Left lung (tissue), 14 donors: ENCODE measurements at places on chromosomes 4 and X.

GRCh38 chr4:115325836-115326235 is 212.4 kb upstream of the NDST4 start:
- no peak for DNase-seq

GRCh38 chr4:88985088-88985773 is 71.8 kb downstream of the FAM13A start:
- DNase-seq = no peak

DNA sequence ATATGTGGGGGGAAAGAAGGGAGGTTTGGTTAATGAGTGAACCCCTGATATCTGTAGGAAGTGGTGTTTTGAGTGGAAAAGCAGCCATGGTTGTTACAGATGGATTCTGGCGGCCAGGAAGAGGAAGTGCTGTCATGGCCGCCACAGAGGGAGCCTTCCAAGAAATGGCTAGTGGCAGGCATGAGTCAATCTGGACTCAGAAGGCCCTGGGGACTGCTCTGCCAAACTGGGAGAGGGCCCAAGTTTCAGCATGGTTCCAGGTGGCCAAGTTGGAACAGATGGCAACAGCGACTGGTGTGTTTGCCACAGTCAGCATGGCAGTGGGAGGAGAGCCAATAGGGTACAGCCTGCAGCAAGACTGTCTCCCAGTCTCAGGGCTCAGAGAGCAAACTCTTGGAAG is 32.5 kb downstream of the ETDB start:
- DNase-seq = no peak

DNA sequence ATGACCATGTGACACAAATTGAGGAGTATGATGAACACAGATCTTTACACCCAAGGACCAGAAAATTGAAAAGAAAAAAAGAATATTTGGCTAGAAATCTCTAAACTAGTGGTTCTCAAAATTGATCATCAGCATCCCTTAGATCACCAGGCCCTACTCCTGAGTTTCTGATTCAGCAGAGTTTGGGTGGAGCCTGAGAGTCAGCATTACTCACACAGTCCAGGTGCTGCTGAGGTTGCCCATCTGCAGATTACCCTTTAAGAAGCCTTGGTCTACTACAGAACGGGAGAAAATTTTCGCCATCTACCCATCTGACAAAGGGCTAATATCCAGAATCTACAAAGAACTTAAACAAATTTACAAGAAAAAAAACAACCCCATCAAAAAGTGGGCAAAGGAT is 182.8 kb downstream of the MOSPD2 start:
- no peak for DNase-seq

DNA sequence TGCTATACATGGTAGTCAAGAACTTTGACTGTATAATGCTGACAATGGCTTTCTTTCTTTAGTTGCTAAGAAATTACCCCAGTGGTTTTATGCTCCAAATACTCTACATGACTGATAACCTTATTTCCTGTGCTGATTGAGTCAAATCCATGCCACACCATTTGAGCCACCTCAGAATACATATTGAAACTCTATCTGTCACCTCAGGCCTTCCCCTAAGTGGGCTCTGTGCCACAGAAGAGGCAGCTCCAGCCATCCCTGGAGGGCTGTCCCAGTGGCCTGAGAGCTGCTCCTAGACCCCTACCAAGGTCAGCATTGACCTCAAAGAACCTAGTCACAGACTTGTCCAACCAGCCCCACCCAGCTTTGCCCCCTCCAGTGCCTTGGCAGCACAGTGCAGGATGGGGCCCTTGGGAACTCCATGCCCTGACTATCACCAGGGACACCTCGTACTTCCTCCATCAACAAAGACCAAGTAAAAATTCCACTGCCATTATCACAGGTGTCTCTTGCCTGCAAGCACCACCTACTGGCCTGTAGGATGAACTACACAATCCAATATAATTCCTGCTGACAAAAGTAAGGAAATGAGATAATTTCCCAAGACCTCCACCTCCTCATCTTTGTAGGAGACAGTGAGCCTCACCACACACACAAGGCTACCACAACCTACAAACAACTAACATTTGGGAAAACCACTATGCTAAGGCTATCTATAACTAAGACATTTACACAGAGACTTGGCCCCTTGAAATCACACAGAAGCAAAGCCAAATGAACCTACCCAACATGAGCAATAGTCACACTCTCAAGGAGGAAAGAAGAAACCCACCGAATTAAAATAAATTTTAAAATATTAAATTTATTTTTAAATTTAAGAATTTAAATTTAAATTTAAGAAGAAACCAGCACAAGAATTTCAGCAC is 239.9 kb downstream of the NKX6-1 start:
- DNase-seq = no peak

DNA sequence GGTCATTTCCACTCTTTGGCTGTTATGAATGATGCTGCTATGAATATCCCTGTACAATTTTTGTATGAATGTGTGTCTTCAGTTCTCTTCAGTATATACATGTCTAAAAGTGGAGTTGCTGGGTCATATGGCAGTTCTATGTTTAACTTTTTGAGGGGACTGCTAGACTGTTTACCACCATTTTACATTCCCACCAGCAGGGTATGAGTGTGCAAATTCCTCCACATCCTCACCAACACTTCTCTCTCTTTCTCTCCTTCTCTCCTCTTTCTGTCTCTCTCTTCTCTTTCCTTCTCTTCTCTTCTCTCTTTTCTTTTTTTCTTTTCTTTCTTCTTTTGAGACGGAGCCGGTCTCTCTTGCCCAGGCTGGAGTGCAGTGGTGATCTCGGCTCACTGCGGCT is 7.8 kb downstream of the WWC2 start:
- DNase-seq = no peak

DNA sequence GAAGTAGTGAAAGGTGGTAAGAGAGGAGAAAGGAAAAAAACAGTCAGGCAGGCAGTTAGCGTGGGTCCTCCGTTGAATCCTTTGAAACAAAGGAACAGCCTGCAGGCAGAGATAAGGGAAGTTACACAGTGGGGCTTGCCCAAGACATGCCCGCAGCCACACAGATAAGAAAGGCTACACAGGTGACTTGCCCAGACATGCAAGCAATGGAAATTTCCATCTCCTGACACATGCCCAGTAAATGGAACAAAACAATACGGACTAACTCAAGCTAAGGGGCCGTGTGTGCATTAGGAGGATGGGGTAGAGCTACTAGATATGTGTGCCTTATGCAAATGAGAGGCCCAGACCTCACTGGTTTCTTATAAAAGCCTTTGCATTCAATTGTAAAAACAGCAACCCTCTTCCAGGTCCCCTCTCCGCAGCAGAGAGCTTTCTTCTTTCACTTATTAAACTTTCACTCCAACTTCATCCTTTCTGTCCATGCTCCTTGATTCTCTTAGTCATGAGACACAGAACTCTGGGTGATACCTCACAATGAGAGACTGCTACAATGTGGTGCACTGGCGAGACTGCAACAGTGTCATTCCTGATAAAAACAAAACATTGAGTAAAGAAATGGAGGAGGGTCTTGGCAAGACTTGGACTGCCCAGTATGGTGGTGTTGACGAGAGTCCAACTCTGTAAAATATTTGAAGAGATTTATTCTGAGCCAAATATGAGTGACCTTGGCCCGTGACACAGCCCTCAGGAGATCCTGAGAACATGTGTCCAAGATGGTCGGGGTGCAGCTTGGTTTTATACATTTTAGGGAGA is 997.4 kb upstream of the PRKX start:
- DNase-seq = no peak

DNA sequence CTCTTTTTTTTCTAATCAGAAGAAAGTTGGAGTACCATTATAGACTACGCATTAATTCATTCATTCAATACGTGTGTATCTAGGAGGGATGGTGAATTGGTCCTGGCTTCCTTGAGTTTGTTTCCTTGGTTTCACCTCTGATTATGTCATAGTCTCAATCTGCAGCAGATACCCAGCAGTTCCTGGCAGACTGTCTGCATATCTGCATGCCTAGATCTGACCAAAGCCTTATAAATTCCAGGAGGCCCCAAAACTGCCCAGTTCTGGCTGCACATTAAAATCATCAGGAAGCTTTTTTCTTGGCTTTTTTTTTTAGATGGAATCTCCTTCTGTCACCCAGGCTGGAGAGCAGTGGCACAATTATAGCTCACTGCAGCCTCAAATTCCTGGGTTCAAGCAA is 27.2 kb upstream of the SLC34A2 start:
- DNase-seq = no peak

DNA sequence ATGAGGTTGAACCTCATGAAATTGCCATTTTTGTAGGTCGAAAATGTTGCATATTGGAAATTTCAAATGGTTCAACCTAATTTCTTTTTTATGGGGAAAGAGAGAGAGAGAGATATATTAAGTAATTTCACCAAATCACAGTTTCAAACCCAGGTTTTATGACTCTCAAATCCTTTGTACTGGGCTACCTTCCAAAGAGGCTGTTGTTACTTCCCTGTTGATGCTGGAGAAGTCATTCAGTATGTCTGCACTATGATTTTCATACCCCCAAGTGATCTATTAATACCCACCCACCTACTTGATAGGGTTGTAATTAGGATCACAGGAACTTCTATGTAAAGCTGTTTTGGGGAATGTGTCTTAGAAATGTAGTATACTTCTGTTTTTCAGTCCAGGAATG is 109.9 kb downstream of the ZNF330 start:
- no peak for DNase-seq

- no peak for DNase-seq
These were observed 66.1 kb downstream of the UGT2A3 start for GRCh38 chr4:68885545-68885944.

DNA sequence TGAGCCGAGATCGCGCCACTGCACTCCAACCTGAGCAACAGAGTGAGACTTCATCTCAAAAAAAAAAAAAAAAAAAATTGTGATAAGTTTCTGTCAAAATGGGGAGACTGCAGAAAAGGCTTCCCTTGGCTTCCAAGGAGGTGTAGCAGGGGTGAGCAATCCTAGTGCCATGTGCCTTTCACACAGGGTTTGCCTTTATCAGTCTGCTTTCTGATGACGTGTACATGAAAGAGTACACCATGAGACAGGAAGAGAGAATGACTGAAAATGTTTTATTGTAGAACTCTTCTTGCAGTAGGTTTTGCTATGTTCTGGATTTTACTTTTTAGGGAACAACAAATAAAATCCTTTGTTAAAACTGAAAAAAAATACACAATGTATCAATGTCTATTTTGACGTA is 23.4 kb upstream of the ZFP42 start:
- DNase-seq = no peak

- no peak for DNase-seq
These were observed 248.0 kb upstream of the ADAMTS3 start for GRCh38 chr4:72817012-72817411.

- DNase-seq = no peak
These were observed 430.1 kb downstream of the GABRG1 start for GRCh38 chr4:45693746-45694145.

- DNase-seq = no peak
These were observed 3.5 kb upstream of the EDNRA start for GRCh38 chr4:147477439-147477838.

DNA sequence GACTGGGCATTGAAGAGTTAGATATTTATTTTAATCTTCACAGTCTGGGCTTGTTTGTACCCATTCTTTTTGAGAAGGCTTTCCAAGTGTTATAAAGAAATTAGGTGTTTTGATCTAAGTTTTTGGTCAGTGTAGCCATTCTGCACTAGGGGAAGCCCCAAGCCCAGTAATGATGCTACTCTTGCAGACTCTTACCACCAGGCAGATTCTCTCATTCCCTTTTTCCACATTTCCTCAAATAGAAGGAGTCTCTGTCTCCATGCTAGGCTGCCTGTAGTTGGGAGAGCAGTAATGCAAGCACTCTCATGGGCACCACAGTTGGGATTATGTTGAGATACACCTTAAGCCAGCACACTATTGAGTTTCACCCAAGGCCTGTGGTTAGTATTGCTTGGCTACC is 21.5 kb downstream of the CDX4 start:
- DNase-seq = no peak

DNA sequence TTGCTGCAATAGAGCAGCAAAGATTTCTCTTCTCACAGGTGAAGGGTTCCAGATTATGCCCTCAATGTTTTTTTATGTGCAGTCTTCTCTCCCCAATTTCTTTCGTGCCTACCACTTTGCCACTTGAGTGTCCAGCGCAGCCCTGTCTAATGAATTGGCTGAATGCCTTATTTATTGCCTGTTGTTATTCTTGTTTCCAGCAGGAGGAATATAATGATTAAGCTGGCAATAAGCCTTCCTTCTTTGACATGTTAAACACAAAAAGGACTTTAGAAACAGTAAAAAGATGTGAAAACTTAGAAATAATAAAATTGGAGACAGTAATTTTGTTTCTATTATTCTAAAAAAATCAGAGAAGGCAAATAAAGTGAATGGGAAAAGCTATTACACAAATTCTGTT is 34.6 kb upstream of the FRAS1 start:
- DNase-seq = no peak

DNA sequence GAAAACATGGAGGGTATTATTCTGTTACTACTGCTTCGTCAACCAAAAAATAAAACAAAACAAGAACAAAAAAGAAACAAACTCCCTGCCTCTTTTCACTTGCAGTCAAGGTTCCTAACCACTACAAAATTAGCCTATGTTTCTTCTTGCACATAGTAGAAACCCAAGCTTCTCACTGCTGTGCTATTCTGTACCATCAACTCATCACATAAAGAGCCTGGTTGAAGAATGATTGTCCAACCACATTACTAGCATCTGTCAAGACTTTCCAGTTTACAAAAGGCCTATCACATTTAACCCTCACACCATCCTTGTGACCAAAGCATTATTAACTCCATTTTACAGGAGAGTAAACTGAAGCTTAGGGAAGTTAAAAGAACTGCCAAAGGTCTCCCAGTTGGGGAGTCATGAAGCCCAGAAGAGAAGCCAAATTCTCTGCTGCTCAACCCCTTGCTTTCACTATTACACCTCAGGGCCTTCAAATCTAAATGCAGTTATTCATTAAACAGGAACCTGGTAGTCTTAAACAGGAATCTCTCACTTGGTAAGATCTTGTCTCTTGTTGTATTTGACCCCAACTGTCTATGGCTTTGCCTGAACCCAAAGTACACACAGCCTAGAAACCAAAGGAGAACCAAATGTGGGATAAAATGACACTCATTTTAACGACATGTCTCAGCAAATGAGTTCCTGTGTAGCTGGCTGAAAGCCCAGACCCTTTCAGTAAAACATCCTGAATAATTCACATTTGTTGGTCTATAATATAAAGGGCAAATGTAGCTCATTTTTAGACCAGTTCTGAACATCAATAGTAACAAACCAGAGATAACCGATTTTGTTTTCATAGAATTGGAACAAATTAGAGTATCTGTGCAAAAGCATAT is 8.6 kb downstream of the F9 start:
- peak; percentile 2 for DNase-seq
